Stimulated activated CD4-positive, alpha-beta T cell treated with anti-CD3 and anti-CD28 coated beads, Interleukin-2, amount 100 ng/mL, for 48 hours (primary cell): ENCODE measurements at places on chromosomes 12 and 14.

DNA sequence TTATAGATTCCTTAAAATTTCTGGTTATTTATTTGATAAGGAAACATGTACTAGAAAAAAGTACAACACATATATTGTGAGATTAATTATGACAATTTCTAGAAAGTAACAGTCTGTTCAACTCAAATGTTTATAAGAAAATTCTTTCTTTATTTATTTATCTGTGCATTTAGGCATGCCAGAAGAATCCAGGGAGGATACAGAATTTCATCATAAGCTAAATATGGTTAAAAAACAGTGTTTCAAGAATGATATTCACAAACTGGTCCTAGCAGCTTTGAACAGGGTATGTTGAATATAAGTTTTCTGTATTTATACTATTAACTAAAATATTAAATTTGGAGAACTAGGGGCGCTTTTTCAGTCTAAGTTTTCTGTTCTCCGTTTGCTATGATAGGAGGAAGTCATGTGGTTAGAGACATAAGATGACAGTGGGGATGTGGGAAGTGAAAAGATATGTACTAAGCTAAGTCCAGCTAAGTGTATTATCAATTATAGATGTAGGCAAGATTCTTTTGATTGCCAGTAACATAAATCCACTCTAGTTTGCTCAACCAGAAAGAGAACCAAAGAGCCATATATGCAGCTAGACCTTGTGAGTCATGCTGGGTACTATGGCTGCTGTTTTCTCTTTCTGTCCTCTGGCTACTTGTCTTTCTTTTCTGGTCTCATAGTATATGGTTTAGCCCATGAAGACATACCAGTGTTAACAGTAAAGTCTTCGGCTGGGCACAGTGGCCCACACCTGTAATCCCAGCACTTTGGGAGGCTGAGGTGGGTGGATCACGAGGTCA is 39.0 kb downstream of the LRRK2 start:
- no peak for DNase-seq

- no peak for DNase-seq
These were observed 93.8 kb upstream of the MDM1 start for GRCh38 chr12:68425998-68426397.

- no peak for DNase-seq
These were observed 357.1 kb downstream of the BCL11B start for GRCh38 chr14:98914942-98915341.

DNA sequence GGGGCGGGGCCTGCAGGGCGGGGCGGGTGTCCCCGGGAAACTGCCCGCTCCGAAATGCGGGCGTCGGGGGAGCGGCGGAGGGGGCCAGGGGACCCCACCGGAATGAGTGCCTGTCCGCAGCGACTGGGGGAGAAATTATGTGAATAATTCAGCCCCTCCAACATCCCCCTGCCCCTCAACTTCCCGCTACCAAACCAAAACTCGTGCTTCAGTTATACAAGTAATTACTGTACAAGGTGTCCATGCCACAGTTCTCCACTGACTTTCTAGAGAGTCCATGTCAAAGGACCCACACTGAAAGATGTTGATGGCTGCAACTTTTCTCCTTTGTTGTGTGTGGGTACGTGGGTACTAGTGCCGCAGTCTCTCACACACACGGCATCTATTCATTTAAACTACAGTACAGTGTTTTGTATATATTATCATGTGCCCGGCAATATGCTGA is 414 bp upstream of the CDK17 start:
- no peak for DNase-seq
